Hepatocyte (in vitro differentiated cells): ENCODE measurements at places on chromosomes 6 and 20. TPM values are rescaled to one million over a fixed set of nuclear protein-coding genes. Genes with fewer than 3 reads are reported as not detected.
A peak's percentile ranks its signal among the peaks of the same experiment; 100 is the strongest.

Gene PPP1R3G
- 0.47 and 0.48 TPM in 2 replicates for total RNA-seq

GRCh38 chr6:132400883-132401617 is at the start of gene MOXD1:
Gene MOXD1 (minus strand): TSS chr6:132401475. CDS start chr6:132401426, 49 bp downstream.
- no peaks in the 10 kb centered on the region for H3K4me1 ChIP-seq
- H3K27ac ChIP-seq: peak within 1 kb of the TSS; percentile 24
- peaks cover 65% of the 10 kb centered on the region for H3K27me3 ChIP-seq
- peak; percentile 76 for DNase-seq
- no peaks in the 10 kb centered on the region for H3K36me3 ChIP-seq
- peak within 1 kb of the TSS; percentile 89 for H3K4me3 ChIP-seq

Gene CCDC28A
- total RNA-seq: 11.8 and 12.0 TPM in 2 replicates

- no peaks in the 10 kb centered on the region for H3K27me3 ChIP-seq
- no peaks in the 10 kb centered on the region for H3K4me1 ChIP-seq
- DNase-seq: peak; percentile 46
- H3K36me3 ChIP-seq: no peaks in the 10 kb centered on the region
- peak overlapping the region; percentile 73 for H3K4me3 ChIP-seq
Measured at GRCh38 chr6:112086744-112087135, 542 bp downstream of the TUBE1 start.

GRCh38 chr6:1986454-1987243 is 258.8 kb downstream of the GMDS start:
- no peak overlapping the region for H3K4me3 ChIP-seq
- H3K36me3 ChIP-seq: no peaks in the 10 kb centered on the region
- H3K27me3 ChIP-seq: no peaks in the 10 kb centered on the region
- no peak overlapping the region for H3K27ac ChIP-seq
- H3K4me1 ChIP-seq: no peaks in the 10 kb centered on the region
- no peak for DNase-seq

Gene ZNF184
- total RNA-seq: 10.7 and 12.3 TPM in 2 replicates
